ENCODE measurements at places on chromosomes 7 and 10. TPM values are rescaled to one million over a fixed set of nuclear protein-coding genes. Genes with fewer than 3 reads are reported as not detected.
A peak's percentile ranks its signal among the peaks of the same experiment; 100 is the strongest.

DNA sequence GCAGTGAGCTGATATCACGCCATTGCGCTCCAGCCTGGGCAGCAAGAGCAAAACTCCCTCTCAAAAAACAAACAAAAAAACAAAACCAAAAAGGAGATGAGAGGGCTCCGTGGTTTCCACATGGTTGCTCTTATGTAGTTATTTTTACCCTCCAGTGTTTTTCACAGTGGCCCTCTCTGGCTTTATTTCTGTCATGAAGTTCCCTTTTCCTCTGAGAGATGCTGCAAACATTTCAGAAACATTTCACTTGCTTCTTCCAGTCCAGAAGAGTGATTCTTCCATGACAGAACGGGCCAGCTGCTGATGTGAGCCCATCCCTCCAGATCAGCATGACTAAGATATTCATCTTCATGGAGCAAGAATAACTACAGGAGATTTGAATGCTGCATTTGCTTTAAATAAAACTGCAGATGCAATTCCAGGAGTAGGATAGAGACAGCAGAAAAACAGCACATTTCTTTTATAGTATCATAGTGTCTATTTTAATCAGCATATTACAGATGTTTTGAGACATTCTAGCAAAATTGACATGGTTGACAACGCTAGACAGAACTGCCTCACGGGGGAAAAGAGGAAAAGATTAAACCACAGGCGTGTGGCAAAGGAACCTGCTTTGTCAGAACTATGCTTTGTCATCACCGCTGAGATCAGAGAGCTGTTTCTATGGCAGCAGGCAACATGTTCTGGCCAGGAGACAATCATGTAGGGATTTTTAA is 40.3 kb downstream of the NRCAM start:
- H3K27me3 ChIP-seq: no peaks in the 10 kb centered on the region
- no peak overlapping the region for H3K4me3 ChIP-seq
- no peak for DNase-seq
- H3K27ac ChIP-seq: no peak overlapping the region
- no peaks in the 10 kb centered on the region for H3K4me1 ChIP-seq

DNA sequence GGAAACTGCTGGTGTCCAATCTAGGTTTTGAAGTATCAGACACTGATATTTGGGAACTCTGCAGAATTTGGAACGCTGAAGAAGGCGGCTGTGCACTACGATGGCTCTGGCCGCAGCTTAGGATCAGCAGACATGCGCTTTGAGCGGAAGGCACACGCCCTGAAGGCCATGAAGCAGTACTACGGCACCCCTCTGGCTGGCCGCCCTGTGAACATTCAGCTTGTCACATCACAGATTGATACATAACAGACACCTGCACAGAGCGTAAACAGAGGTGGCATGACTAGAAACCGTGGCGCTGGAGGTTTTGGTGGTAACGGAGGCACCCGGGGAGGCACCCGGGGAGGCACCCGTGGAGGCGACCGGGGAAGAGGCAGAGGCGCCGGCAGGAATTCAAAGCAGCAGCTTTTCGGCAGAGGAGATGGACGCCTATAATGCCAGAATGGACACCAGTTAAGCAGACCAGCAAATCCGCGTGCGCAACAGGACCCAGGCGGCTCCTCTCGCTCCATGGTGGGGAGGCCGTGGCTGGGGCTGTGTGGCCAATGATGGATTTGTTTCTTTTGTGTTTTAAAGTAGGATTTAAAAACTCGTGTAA is 22.2 kb upstream of the CCL24 start:
- H3K36me3 ChIP-seq: no peaks in the 10 kb centered on the region
- no peak overlapping the region for H3K4me3 ChIP-seq
- H3K27me3 ChIP-seq: no peaks in the 10 kb centered on the region
- H3K27ac ChIP-seq: no peak overlapping the region
- DNase-seq: no peak
- H3K4me1 ChIP-seq: no peaks in the 10 kb centered on the region

DNA sequence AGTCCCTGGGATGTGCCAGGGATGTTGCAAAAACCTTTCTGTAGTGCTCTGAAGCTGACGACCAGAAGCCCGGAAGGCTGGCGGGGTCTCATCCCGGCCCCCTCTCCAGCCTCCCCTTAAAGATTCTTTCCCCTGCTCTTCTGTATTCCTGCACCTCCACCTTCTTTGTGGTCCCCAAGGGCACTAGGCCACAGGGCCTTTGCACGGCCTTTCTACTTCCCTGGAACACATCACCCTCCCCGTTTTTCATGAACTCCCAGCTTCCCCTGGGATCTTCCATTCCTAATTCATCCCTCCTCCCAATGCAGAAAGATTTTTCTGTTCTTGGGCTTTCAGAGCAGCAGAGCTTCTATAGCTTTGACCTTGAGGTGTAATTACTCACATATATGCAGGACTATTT is 127.0 kb downstream of the CDH23 start:
- no peak for DNase-seq
- no peaks in the 10 kb centered on the region for H3K27me3 ChIP-seq
- H3K4me1 ChIP-seq: peaks cover 12% of the 10 kb centered on the region
- no peak overlapping the region for H3K27ac ChIP-seq

DNA sequence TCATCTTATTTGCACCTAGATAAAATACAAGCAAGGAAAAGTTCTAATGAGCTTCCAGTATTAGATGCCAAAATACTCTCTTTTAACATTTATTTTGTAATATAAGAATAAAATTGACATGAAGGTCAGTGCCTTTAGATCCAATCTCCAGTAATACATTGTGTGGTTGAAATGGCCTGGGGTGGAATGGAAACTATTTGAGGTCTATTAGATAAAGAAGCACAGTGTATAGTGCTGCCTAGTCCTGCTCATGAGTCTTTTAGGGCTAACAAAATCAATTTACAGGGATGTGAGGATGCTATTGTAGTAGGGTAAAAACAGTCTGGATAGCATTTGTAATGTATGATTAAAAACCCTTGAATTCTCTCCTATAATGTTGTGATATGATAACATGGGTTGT is 84.5 kb upstream of the ETV1 start:
- H3K27ac ChIP-seq: no peak overlapping the region
- no peaks in the 10 kb centered on the region for H3K4me1 ChIP-seq
- H3K36me3 ChIP-seq: no peaks in the 10 kb centered on the region
- H3K4me3 ChIP-seq: no peak overlapping the region
- DNase-seq: no peak

DNA sequence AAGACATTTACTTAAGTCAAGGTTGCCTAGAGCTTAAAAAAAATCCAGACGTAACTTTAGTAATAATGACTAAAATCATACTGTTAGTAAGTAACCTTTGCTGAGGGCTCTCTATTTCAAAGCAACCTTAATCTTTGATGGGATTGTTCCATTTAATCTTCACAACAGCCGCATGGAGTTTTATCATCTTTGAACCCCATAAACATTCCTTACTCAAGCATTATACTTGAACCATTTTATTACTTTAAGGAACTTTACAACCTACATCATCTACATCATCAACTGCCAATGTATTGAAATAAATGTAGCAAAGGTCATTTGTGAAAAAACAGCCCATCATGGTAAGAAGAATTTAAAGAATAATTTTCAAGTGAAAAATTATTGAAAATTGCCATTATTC is 22.9 kb upstream of the CACNB2 start:
- H3K27me3 ChIP-seq: no peaks in the 10 kb centered on the region
- no peak overlapping the region for H3K4me3 ChIP-seq
- H3K4me1 ChIP-seq: no peaks in the 10 kb centered on the region
- DNase-seq: no peak
- no peak overlapping the region for H3K27ac ChIP-seq

DNA sequence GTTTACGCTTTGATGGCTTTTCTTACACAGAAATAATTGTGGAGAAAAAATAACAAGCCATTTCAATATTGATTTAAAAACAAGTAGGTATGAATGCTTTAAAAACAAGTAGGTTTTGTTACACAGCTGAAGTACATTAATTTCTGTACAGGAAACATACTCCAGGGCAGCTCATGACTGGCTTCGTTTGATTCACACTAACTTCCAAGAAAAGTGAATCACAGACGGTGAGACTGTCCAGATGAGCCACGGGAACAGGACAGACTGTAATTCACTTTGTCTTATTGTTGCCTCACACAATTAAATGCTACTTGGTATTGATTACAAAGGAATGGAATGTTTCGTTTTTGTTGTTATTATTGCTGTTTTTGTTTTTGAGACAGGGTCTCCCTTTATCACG is 26.6 kb upstream of the SNX10 start:
- H3K36me3 ChIP-seq: no peaks in the 10 kb centered on the region
- DNase-seq: no peak
- no peaks in the 10 kb centered on the region for H3K4me1 ChIP-seq

GRCh38 chr10:27743012-27743876 is 2.4 kb downstream of the MKX start:
- peaks cover 11% of the 10 kb centered on the region for H3K27me3 ChIP-seq
- H3K4me1 ChIP-seq: peaks cover 25% of the 10 kb centered on the region
- no peak overlapping the region for H3K27ac ChIP-seq
- DNase-seq: peak; percentile 58

GRCh38 chr7:26112203-26112740 is 39.7 kb upstream of the NFE2L3 start:
- no peak for DNase-seq
- H3K27me3 ChIP-seq: no peaks in the 10 kb centered on the region
- H3K36me3 ChIP-seq: no peaks in the 10 kb centered on the region
- no peak overlapping the region for H3K27ac ChIP-seq

DNA sequence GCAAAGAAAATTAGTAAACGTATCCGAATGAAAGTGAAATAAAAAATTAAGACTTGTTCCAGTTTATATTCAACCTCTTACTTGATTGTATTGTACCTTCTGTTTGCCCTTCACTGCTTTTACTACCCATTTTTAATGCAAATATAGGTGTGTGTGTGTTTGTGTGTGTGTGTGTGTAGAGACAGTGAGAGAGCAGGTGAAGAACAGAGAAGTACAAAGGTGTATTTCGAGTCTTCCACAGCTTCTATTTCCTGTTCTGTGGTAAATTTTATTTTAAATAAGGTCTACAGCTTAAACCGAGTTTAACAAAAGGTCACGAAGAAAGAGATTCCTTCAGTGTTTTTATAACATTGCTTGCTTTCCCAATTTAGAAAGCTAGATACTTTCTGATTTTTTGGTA is 12.7 kb upstream of the SVIL start:
- no peaks in the 10 kb centered on the region for H3K27me3 ChIP-seq
- no peaks in the 10 kb centered on the region for H3K36me3 ChIP-seq
- no peak for DNase-seq
- H3K27ac ChIP-seq: no peak overlapping the region

- peak; percentile 51 for DNase-seq
- peaks cover 4% of the 10 kb centered on the region for H3K27me3 ChIP-seq
- H3K36me3 ChIP-seq: no peaks in the 10 kb centered on the region
- H3K27ac ChIP-seq: no peak overlapping the region
These were observed 1.3 kb upstream of the FZD8 start for GRCh38 chr10:35643151-35644049.

- H3K4me3 ChIP-seq: no peak overlapping the region
- no peaks in the 10 kb centered on the region for H3K36me3 ChIP-seq
- DNase-seq: no peak
- H3K4me1 ChIP-seq: no peaks in the 10 kb centered on the region
These were observed 125.8 kb downstream of the DOCK4 start for GRCh38 chr7:112080441-112080840.

- H3K4me1 ChIP-seq: peaks cover 5% of the 10 kb centered on the region
- no peak overlapping the region for H3K4me3 ChIP-seq
- no peak for DNase-seq
- H3K36me3 ChIP-seq: no peaks in the 10 kb centered on the region
- H3K27me3 ChIP-seq: no peaks in the 10 kb centered on the region
These were observed 48.1 kb downstream of the DIP2C start for GRCh38 chr10:641149-642010.

DNA sequence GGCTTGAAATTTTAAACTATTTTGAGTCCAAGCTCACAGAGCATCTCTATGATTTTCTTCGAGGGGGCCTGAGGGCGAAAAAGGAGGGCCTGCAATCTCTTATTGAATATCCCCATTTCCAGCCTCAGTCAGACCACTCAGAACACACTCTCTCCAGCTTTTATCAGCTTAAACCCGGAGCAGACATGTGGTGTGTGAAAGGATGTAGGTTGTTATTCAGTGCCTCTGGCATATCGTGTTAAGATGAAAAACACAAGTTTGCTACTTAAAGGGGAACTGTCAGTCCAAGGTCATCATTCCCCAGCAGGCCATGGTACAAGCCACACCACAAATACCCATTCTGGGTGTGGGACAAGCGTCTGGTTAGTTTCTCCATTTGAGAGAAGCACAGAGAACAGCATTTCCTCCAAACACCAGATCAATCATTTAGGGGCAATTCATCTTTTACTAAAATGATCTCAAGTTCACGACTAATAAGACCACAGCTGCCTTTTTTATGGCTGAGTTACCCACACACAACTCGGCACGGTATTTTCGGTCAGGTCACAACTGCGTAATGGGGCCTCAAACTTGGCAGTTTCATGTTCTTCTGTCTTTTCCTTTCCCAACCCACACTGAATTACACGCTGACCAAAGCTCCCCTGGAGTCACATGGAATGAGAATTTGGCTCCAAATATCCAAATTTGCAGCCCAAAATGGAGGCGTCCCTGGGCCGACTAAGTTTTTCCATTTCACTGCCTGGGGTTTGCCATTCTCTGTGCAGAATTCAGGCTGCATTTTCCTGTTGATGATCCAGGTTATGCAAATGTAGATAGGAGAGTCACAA is 188.4 kb downstream of the SEM1 start:
- no peaks in the 10 kb centered on the region for H3K4me1 ChIP-seq
- no peaks in the 10 kb centered on the region for H3K27me3 ChIP-seq
- no peaks in the 10 kb centered on the region for H3K36me3 ChIP-seq
- no peak overlapping the region for H3K4me3 ChIP-seq
- no peak for DNase-seq

GRCh38 chr7:38506756-38507155 is 124.4 kb downstream of the AMPH start:
- H3K36me3 ChIP-seq: no peaks in the 10 kb centered on the region
- no peaks in the 10 kb centered on the region for H3K27me3 ChIP-seq
- no peaks in the 10 kb centered on the region for H3K4me1 ChIP-seq
- no peak overlapping the region for H3K27ac ChIP-seq
- H3K4me3 ChIP-seq: no peak overlapping the region

GRCh38 chr10:35574924-35575352 is 30.2 kb upstream of the GJD4 start:
- H3K4me1 ChIP-seq: no peaks in the 10 kb centered on the region
- H3K4me3 ChIP-seq: no peak overlapping the region
- peak; percentile 36 for DNase-seq
- H3K36me3 ChIP-seq: peaks cover 1% of the 10 kb centered on the region
- no peaks in the 10 kb centered on the region for H3K27me3 ChIP-seq

DNA sequence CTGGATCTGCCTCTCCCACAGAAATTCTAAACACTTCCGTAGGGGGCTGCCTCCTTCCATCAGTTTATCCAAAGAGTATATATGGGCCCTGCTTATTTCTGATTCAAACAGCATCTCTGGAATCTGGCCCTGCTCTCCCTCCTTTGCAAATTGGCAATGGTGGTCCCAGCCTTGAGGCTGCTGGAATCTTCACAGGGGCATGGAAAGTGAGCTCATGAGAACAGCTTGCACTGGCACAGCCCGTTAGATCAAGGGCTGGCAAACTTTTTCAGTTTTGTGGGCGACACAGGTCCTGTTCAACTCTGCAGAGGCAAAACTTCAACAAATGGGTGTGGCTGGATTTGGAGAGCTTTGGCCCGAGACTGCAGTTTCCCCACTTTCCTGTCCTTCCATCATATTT is 526.9 kb downstream of the KCNMA1 start:
- no peak for DNase-seq
- H3K27ac ChIP-seq: no peak overlapping the region
- no peaks in the 10 kb centered on the region for H3K36me3 ChIP-seq
- H3K27me3 ChIP-seq: no peaks in the 10 kb centered on the region
- peaks cover 6% of the 10 kb centered on the region for H3K4me1 ChIP-seq

The SCART1 gene
- 0.73 TPM for total RNA-seq

The PTN gene
- 9.2 TPM for total RNA-seq

The CPEB3 gene
- 2.3 TPM for total RNA-seq

The KCND2 gene
- not detected for total RNA-seq

The GPR85 gene
- not detected for total RNA-seq

The BICC1 gene
- total RNA-seq: 118 TPM

The OR2A12 gene
- not detected for total RNA-seq

The CUZD1 gene
- 2.1 TPM for total RNA-seq

The HABP2 gene
- total RNA-seq: 24.3 TPM
